ENCODE measurements at places on chromosomes 2 and 18.

DNA sequence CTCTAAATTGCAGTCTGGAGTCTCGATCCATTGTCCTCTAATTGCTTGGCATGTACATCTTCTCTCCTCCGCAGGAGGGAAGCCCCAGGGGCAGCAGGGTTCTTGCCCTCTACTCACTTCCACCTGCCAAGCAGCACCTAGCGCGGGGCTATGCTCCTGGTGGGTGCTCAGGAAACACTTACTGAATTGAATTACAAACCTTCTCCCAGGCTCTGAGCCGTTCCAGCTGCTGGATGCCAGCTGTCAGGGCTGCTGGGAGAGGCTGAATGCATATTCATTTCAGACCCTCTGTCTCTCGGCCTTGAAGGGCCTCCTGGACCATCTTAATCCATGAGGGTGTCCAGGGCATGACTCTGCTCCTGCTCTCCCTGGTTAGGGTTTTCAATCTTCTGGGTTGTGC, 94.0 kb downstream of the CELF4 start:
- DNase-seq, result no peak

- DNase-seq, result no peak
These were observed 11.8 kb upstream of the SMIM21 start for GRCh38 chr18:75439348-75439747.

DNA sequence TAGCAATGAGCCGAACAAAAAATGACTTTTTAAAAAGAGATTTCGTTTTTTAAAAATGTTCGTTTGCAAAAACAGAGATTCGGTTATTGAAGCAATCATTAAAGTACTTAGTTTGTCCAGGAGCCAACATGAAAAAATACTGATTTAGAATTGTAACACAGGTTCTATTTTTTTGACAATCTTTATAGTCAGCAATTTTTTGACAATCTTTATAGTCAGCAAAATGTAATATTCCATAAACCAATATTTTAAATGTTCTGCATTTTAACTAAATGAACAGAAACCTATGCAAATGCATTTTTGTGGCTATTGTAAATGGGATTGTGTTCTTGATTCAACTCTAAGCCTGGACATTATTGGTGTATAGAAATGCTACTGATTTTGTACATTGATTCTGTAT, 161.8 kb downstream of the DSEL start:
- no peak for DNase-seq

DNA sequence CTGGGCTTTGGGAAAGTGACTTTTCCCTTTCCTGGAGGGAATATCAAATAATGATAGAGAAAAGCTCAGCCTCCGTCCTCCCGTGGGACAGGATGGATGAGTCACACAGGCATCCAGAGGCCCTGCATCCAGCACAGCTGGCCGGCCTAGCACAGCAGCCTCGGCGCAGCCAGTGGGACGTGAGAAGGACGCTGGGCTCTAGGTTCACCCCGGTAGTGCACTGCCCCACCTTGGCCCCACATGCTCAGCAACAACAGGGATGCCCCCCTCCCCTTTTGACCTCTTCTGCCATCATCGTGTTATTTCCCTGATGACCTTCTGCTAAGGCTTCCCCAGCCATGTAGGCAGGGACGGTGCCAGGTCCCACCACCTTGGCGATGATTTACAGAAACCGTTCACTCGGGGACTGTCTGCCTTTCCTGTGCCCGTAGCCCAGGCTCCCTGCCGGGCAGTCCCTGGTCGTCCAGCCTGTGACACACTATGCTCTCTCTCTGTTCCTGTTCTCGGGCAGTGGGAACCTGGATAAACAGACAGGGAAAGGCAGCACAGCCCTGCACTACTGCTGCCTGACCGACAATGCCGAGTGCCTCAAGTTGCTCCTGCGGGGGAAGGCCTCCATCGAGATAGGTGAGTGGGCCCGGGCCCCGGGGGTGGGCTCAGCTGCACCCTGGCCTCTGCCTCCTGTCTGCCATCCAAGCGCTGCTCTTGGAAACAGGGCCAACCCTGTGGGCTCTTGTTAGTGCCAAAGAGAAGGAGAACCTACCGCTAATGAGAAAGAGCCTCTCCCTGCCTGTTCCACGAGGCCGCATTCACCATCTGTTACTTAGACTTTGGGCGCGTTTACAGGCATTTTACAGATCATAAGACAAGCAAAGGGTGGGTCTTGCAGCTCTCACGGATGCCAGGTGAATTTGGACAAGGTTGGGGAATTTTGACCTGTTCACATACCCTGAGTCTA, 44.6 kb downstream of the ITGB1BP1 start:
- no peak for DNase-seq

DNA sequence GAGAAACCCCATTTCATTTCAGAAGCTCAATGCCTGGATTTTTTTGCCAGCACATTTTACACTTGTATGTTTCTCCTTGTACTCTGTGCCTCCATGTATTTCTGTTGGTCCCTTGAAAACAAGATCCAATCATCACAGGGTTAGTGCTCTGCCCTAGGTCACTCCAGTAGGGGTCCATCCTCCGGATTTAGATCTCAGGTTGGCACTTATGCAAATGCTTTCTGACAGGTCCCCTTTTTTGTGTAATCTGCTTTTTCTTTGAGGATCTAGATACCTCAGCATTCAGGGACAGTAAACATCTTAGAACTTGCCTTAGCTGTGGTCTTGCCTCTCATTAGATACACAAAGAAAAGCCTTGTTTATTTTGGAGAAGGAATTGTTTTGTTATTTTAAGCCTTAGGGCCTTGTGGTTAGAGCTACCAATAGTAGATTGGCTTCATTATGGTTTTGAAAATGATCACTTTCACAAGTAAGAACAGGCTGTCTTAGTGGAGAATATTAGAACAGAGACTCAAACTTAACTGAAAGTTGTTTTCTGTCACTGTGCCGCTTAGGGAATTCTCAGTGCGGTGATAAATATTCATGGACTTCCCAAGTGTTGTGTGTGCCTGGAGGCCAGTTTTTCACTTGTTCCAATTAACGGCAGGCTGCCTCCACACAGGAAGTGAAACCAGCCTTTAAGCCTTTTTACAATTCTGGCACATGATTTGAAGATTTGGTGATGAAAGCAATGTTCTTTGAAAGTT, 7.8 kb downstream of the MERTK start:
- no peak for DNase-seq

DNA sequence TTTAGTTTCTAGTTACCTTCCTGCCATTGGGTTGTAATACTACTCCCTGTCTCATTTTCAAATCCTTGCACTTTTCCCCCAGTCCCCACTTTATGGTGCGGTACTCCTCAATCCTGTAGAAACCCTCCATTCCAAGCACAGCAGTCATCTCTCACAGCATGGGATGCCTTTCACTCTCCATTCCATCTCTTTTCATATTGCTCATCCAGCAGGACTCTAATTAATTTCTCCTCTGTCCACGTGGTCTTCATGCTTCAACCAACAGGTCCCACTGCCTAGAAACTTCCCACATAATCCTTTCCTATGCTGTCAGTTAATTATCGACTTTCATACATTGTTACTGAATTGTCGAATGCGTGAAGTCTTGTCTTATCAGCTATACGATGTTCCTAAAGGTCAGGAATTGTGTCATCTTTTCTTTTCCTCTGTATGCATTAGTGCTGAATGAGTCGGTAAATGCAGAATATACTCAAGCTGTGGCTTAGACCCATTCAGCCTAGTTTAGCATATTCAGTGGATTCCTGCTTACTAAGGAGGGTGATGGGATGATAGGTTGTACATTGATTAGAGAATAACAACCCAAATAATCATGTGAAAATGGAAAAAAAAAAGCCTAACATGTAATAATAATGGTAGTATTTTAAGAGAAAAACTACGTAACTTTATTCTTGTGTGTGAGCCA, 89.7 kb downstream of the CRIM1 start:
- DNase-seq, result no peak

DNA sequence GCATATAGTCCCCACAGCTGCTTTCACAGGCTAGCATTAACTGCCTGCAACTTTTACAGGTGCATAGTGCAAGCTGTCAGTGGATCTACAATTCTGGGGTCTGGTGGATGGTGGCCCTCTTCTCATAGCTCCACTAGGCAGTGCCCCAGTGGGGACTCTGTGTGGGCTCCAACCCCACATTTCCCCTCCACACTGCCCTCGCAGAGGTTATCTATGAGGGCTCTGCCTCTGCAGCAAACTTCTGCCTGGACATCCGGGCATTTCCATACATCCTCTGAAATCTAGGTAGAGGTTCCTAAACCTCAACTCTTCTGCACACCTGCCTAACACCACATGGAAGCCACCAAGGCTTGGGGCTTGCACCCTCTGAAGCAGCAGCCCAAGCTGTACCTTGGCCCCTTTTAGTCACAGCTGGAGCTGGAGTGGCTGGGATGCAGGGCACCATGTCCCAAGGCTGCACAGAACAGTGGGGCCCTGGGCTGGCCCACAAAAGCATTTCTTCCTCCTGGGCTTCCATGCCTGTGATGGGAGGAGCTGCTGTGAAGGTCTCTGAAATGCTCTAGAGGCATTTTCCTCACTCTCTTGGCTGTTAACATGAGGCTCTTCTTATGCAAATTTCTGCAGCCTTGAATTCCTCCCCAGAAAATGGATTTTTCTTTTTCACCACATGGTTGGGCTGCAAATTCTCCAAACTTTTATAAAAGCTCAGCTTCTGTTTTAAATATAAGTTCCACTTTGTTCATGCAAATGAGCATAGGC, 59.3 kb downstream of the KDM3A start:
- no peak for DNase-seq

DNA sequence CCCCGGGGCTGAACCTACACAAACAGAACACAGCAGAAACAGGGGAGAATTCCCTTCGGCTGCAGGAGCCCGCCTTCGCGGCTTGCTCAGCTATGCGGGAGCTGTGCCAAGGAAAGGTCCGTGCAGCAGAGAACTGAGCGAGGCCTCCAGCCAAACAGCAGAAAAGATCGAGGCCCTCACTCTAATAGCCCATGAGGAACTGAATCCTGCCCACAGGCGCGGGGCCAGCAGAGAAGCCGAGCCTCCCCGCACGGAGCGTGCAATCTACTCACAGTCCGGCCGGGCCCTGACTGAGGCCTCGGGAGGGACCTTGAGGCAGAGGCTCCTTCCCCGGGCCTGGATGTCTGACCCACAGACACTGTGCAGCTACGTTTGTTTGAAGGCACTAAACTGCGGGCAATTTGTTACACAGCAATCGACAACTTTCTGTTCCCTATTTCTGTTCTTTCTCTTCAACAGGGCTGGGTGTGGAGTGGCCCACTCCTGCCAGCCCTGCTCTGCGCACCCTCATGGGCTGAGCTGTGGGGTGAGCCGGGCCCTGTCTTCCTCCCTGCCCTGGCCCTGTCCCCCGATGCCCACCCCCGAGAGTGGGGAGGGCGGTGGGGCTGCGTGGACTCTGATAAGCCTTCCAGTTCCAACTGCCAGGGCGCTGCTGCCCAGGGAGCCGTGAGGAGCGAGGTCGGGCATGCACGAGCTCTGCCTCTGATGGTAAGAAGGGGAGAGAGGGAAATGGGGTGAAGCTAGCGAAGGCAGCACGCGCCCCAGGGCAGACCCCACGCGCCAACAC, 13.7 kb downstream of the HES6 start:
- no peak for DNase-seq

DNA sequence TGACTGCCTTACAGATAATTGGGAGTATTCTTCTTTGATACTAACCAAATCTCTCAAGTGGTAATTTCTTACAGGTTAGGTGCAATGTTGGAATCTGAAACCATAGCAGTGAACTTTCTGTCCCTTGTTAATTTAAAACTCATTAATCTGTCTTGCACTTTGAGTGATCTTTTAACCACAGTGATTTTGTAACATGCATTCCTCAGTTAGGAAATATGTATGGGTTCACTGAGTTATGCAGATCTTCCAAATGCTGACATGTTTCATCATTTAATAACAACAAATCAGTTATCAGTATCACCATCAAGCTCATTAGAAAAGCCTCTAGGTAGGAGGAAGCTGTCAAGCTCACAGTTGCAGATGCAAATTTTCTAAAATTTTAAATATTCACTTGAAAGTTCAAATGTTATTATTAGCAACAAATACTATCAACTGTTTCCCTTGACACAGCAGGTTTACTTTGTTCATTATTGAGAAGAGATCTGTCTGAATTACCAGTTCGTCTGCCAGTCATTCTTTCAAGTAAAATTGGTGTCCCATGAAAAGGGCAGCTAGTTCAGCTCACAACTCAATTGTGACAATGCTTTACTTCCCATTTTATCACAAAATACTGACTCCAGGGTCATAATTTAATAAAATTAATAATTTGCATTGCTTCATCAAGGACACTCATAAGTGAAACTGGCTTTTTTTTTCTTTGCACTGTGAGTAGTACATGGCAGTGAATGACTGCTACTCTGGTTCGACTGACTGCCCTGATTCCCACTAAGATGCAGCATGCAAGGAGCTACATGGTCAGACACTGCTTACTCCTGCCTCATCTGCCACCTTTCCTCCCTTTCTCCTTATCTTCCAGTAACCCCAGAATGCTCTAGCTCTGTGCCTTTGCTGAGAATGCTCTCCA, 31.6 kb downstream of the SUCLG1 start:
- DNase-seq, result no peak

- no peak for DNase-seq
These were observed at the start of gene C2orf72 for GRCh38 chr2:231037202-231037730. Gene C2orf72 (plus strand): TSS chr2:231037523. CDS start chr2:231037566, 43 bp downstream.

DNA sequence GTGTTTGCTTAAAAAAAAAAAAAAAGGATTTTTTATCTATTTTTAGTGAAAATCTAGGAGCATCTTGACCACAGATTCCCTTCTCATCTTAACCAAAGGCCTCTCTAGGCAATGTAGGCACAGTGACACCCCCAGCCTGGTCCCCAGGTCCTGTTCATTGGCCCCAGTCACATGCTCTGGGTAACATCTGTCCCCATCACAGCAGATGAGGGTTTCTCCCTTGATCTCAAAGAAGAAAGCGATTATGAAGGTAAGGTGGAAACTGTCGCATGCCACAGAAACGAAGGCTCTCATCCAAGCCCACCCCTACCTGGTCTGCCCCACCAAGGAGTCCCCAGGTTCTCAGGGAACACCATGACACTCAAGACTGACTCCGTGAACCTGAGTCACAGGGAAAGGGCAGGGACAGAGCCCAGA, 4.7 kb downstream of the HS6ST1 start:
- DNase-seq, result no peak

GRCh38 chr2:42909966-42910365, 117.6 kb upstream of the HAAO start:
- DNase-seq, result peak; percentile 9

DNA sequence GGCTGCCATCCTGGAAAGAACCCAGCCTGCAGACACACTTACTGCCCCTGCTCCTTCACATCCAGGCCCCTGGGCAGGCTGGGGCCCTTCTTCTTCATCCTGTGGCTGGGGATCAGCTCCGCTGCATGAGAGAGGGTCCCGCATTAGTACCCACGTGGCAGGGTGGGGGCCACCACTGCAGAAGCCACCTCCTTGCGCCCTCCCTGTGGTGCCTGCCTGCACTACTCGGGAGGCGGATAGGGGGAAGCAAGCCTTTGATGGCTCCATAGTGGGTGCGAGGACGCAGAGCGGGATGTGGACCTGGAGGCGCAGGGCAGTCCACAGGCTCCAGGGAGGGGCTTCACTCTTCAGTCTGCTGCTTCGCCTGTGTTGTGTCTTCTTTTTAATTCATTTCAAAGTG, 46.7 kb downstream of the GPC1 start:
- DNase-seq, result peak; percentile 63

GRCh38 chr2:9308186-9308955, 101.8 kb downstream of the ASAP2 start:
- no peak for DNase-seq

- peak; percentile 50 for DNase-seq
These were observed 26.5 kb downstream of the ZAP70 start for GRCh38 chr2:97739893-97740245.

Measured in cardiac septum (tissue), 1 donor.